Stimulated activated naive CD8-positive, alpha-beta T cell treated with anti-CD3 and anti-CD28 coated beads, Interleukin-15, amount 100 ng/mL, for 72 hours (primary cell): ENCODE measurements at places on chromosomes 5 and 9.

- no peak for DNase-seq
Measured at GRCh38 chr9:20395651-20396050, 226.6 kb downstream of the MLLT3 start.

GRCh38 chr9:136995772-136996311 is 526 bp downstream of the CLIC3 start:
- DNase-seq: no peak

DNA sequence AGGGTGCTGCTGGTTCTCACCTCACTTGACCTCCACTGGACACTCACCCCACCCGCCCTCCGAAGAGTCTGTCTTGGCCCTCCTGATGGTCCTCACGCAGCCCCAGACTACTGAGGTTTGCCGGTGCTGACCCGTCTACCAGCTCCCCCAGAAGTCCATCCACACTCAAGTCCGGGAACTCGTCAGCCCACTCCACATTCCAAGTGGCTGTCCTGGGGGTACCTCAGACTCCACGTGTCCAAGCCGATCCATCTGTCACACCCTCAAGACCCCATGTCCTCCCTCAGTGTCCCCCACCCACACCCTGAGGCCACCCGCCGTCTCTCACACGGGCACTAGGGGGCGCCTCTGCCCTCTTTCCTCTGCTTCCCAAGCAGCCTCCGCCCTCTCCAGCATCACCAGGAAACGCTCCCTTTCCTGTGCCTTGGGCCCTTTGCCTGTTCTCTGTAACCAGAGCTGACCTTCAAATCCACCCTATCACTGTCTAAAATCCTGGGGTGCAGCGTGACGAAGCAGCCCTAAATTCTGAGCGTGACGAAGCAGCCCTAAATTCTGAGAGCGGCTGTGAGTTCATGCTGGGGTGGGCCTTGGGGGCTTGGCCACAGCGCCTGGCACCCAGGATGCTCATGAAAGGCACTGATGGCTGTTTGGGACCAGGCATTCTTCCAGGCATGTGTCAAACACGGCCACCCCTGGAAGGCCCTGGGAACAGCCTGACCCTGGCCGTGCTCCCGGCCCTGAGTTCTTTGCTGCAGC is 95.7 kb downstream of the KCNT1 start:
- DNase-seq: peak; percentile 23

GRCh38 chr5:172603251-172603806 is 37.7 kb upstream of the NEURL1B start:
- no peak for DNase-seq

DNA sequence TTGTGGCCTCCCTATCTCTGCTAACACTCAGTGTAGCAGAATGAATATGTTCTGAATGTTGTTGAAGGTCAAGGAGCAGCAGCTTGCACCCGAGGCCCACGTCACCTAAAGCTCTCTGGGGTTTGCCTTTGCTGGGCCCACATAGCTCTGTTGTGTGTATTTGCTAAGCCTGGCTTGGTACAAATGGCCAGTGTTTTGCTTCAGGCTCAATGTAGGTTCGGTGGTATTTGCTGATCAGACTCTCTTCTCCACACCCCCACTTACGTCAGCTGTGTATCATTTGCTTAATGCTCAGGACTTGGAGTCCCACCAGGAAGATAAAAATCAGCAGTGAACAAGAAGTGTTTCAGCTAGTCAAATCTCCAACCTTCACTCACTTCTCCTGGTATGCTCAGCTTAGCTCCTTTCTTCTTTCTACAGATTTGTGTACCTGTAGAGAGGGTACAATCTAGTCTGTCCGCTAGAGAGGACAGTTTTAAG is 4.8 kb upstream of the RFESD start:
- DNase-seq: no peak

GRCh38 chr5:1001406-1002270 is 7.0 kb upstream of the NKD2 start:
- no peak for DNase-seq

DNA sequence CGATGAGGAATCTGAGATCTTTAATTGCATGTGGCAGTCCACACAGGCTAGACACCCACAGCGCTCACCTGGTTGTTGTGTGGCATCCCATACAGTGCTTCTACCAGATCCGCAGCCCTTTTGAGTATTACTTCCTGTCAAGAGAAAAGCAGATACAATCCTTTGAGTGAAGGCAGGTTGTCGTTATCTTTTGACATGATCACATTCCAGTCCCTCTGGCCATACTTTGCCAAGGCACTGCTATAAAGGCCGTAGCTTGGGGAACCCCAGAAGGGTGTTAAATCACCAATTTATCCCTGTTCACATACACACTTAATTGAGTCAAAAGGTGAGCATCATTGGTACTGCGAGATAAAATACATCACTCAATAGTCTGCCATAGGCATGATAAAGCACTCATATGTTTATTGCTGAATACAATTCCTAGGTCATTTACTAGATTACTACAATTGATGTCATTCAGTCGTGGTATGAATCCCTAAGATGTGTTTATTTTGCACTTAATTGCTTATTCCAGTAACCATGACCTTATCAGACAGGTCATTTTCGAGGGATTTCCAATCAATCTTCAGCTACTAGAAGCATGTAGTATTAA is 385.6 kb downstream of the EBF1 start:
- DNase-seq: no peak

DNA sequence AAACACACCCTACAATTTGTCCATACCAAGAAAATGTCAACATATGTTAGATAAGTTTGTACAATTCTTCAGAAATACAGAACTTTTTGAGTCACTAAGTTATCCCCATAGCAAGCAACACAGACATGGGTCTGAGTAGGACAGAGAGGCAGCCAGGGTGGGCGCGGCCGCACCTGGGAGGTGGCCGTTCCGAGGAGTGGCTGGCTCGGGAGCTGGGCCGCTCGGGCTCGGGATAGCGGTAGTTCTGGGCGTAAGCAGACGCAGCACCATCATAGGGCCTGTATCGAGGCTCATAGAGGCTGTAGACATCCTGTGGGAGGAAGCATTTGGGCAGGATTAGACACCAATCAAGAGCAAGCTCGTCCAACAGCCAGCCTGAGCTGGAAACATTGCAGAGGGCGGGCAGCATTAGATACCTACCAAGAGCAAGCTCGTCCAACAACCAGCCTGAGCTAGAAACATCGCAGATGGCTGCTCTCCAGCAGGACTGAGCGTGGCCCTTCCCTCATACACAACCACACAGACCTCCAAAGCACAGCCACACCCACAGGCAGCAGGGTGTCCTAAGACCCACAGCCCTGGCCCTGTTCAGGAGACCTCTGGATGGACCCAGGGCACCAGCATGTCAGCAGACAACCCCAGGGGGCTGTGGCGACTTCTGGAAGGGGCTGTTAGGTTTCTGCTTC is 10.9 kb downstream of the SEC16A start:
- no peak for DNase-seq

DNA sequence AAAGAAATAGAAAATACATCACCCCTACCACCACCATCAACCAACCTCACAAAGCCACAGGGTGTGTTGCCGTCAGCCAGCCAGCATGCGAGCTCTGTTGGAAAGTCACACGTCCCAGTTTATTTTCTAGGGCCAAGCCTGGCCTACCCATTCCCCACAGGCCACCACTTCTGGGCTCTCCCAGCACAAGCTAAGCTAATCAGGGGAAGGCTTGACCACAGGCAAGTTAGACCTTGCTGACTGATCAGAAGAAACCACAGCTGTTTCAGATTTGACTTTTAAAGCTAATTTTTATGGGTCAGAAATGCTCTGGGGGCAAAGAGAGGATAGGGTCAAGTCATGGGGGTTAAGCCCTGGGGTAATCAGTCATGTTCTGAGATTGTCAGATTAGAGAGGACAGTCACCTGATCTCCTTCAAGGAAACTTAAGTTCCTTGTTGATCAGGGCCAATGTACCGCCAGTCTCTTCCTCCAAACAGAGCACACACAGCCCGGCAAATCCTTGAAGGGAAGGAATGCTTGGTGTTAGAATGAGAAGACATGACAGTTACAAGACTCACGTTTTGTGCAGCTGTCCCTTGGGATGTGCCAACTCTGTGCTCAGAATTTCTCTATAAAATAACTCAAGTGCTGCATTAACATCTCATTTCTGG is 7.6 kb downstream of the SHB start:
- DNase-seq: no peak

- no peak for DNase-seq
Measured at GRCh38 chr5:997001-997474, 11.6 kb upstream of the NKD2 start.

GRCh38 chr5:156913719-156914370 is 49.2 kb downstream of the TIMD4 start:
- peak; percentile 29 for DNase-seq

DNA sequence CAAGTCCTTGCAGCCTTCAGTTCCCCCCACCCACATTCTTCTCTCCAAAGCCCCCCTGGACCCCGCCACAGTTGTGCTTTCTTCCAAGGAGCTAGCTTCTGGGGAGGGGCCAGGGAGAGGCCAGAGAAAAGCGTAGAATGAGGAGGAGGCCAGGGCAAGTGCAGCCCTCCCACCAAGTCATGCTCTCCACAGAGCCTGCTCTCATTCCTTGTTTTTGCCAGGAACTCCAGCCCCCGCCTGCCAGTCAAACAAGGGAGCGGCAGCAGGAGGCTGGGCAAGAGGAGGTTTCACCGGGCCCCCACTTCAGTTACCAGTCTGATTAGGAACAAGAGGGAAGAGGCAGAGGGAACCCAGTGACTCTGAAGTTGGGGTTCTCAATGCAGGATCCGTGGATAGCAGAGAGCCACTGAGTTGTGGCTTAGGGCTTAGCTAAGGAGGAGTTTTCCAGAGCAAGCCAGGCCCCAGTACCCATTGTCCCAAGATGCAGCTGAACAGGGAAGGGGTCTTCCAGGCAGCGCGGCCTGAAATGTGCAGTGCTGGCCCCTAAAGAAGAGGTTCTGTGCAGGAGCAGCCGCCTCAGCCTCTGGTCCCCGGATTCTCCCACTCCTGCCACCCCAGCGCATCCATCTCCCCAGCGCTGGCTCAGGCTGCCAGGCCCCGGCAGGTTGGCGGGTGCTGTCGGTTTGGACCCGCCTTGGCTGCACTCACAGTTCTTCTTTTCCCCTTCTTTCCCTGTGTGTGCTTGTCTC is 120.6 kb downstream of the DAB2IP start:
- no peak for DNase-seq

- DNase-seq: no peak
Measured at GRCh38 chr5:34672196-34672595, 16.1 kb downstream of the RAI14 start.

DNA sequence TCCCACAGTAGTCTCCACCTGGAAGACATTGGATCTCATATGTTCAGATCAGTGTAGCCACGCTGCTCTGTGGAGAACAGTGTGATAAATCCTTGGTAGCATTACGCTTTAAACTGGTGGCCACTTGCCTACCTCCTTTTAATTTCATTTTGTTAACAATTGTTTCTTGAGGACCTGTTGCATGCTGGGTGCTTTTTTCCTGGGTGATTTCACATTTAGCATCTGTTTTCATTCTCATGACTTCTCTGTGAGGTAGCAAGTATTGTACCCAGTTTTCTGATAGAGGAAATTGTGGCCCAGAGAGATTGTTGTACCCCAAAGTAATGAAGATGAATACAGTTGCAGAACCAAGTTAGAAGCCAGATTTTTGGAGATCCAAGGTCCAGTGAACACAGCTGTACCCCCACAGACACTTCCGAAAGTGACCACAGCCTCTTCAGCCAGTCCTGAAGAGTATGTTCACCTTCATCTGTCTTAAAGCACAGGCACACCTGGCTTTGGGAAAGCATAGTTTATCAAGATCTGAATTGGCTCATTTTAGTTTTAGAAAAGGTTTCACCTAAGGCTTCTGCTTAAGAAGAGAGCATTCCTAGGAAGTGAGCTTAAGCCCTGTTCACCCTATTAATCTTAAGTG is 75.2 kb downstream of the F2RL2 start:
- DNase-seq: no peak

DNA sequence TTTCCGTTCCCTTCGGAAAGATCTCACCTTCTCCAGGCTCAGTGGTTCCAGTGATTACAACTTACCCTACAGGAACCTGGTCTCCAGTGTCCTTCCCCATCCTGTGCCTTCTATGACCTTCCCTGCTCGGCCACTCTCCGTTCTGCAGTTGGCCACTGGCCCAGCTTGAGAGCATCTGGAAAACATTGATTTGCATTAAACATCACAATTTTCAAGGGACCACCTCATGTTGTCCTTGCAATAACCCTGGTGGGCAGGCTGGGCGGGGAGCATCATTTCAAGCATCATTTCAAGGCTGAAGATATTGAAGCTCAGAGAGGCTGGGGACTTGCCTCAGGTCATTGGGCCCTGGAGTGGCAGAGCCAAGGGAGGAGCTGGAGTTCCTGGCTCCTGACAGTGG is 177.4 kb downstream of the SEC61B start:
- DNase-seq: no peak

DNA sequence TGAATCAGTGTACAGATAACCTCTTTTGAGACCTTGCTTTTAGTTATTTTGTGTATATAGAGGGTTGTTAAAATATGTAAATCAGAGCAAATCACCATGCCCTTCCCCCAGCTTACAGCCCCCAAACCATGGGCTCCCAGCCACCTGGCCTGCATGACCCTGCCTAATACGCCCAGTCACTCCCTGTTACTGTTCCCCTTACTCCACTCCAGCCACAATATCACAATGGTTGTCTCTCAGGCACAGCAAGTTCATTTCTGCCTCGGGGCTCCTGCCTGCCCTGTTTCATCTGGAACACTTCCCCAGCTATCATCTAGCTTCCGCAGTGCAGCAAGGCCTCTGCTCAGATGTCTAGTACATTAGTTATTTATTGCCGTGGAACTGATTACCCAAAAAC is 5.0 kb upstream of the CARD19 start:
- DNase-seq: no peak

GRCh38 chr5:57494104-57495098 is 11.8 kb upstream of the ACTBL2 start:
- peak; percentile 45 for DNase-seq

- no peak for DNase-seq
Measured at GRCh38 chr5:85604378-85604777, 1013.4 kb upstream of the COX7C start.

DNA sequence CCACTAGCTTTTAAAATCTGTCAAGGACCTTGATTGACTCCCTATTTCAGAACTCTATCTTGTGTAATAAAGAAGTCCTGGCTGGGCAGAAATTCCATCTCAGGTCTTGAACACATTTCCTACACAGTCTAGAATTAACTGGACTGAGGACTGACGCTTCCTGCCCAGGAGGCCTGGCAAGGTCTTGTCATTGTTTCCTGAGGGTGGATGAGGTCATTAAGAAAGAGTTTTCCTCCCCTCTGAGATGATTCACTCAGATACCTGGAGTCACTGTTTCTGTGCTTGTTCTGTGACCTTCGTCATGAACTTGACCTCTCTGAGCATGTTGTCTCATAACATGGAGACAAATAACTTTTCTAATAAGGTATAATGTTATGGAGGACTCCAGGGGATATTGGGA is 10.0 kb downstream of the MTAP start:
- DNase-seq: no peak

DNA sequence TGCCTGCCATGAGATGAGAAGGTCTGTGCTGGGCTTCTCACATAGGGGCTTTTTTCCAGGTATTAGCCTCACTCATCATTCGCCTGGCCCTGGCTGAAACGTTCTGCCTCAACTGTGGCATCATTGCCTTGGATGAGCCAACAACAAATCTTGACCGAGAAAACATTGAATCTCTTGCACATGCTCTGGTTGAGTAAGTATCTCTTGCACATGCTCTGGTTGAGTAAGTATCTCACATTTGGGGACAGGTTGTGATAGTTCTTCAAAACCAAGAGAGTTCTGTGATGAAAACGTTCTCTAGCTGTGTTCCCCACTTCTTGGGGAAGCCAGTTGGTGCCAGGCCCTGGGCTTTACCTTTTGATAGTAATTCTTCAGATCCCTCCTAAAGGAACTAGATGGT is 17.4 kb upstream of the IL13 start:
- peak; percentile 23 for DNase-seq
